ENCODE measurements at places on chromosomes 5 and 9.

DNA sequence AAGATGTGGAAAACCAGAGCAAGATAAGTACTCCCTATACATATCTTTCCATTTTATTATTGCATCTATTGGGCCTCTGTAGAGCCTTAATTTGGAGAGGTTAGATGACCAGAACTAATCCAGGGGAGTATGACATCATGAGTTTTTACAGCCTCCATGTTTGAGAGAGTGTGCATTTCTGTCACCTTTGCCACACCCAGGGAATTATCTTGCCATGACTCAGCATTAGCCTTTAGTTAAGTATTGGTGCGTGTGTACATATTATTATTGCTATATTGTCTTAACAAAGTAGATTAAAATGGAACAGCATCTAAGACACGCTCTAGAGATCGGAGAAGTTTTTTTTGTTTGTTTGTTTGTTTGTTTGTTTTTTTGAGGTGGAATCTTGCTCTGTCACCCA is 27.6 kb downstream of the DIMT1 start:
- no peak for DNase-seq

- no peak for DNase-seq
Measured at GRCh38 chr5:95727764-95728191, 3.4 kb upstream of the RHOBTB3 start.

GRCh38 chr5:168874713-168875380 is 295.7 kb upstream of the PANK3 start:
- DNase-seq, result peak; percentile 20

DNA sequence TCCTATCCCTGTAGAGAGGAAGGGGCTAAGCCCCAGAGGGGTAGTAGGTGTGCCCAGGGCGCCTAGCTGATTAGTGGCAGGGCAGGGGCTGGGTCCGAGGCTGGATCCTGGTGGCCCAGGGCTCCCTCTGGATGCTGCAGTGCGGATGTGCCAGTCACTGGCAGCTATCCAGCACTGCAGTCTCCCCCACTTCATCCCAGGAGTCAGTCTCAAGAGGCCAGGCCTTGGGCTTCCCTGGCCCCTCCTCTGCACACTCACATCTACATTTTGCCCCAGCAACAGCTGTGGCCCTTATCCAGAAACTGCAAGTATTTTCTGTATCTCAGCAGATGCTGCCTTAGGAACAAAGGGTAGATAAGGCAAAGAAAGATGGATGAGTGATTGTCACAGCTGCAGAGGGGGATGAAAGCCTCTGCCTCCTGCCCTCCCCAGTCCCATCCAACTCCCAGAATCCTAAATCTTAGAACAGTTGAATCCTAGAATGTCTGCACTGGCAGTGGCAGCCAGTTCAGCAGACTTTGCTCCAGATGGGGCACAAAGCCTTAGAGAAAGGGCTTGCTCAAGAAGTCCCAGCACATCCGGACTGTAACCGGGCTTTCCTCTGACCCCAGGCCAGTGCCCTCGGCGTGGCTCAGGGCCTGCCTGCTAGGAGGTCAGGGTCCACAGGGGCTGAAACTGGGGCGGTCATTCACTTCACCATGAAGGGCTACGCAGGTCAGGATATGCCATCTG is 1.6 kb downstream of the ANXA6 start:
- DNase-seq, result no peak

- DNase-seq, result no peak
Measured at GRCh38 chr5:100598446-100598845, 63.3 kb downstream of the FAM174A start.

DNA sequence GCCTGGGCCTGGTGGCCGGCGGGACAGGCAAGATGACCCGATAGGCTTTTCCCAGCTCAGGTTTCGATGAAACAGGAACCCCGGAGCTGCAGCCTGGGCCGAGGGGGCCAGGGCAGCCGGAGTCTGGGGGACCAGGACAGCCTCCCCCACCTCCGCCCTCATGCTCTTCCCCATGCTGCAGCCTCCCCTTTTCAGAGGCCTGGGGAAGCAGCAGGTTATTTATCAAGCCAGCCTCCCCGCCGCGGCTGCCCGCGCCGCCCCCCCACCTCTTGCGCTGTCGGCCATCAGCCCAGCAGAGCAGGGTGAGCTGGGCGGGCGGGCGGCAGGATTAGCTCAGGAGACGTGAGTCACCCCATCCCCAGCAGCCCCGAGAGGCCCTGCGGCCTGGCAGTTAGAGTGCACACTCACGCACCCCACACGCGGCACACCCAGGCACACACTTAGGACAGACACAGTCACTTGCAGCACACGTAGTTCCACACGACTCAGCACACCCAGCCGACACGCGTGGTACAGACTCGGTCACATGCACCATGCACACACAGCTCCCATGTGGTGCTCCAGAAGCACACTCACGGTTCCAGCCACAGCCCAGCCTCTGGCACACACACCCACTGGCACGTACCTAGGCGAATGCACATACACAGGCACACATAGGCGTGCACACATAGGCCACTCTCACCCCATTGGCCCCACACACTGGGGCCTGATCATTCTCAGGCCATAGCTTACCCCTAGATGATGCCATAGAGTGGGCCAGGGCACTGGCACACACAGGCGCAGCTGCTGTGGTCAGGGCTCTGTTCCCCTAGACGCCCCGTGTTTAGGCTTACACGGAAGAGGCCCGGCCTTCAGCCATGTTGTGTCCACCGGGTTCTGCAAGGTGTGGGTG is 13.0 kb downstream of the CXXC5 start:
- DNase-seq, result no peak

DNA sequence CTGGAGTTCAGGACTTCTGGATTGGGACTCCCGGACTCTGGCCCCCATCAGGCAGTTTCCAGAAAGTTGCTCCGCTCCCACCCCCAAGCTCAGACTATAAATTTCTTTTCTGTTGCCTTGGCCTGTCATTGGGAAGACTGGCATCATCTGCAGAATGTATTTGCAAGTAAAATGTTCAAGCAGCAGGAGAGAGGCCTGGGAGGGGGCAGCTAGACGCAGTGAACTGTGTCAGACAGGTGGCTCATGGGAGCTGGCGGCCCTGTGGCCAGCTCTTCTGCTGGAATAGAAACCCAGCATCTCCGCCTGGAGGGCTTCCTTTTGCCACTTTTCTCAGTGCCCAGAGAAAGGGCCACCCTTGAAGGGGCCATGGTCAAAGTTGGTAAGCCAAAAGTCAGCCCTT is 16.0 kb downstream of the INSYN2B start:
- DNase-seq, result no peak

DNA sequence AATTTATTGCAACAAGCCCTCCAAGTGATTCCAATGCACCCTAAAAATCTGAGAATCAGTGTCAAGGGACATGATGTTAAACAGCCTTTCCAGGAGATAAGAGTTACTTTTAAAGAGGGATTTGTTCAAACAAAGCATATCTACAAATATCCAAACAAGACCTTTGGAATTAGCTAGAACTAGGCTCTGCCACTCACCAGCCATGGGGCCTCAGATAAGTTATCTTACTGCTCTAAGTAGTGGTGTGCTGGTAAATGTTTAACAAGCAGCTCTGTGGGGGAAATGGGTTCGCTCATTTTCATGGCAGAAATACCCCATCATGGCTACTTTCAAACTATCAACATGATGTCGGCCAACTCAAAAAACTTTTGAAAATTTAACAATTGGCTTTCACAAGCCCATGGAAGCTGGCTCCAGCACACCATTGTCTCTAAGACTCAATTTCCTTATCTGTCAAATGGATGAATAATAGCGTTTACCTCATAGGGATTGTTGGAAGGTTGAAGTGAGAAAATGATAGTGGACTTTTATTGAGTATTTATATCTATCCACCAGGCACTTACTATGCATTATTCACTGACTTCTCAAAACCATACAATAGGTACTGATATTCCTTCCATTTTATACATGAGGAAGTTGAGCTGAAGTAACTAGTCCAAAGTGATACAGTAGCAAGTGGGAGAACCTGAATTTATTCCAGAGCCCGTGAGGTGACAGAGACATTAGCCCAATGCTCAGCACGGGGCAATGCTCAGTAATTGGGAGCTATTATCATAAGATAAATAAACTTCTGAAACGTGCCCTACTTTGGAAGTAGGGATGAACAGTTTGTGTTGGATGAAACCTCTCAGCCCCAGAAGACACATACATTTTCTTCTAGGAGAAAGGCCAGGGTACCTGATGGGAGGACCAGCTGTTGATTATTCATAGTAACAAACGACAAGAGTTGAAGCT is 43.2 kb downstream of the SH3RF2 start:
- DNase-seq, result no peak

- DNase-seq, result no peak
Measured at GRCh38 chr9:81377320-81377719, 312.0 kb downstream of the TLE1 start.

- DNase-seq, result peak; percentile 47
Measured at GRCh38 chr5:92163906-92164305, 780.8 kb upstream of the ARRDC3 start.

GRCh38 chr5:34843497-34843896 is 4.5 kb downstream of the TTC23L start:
- no peak for DNase-seq

DNA sequence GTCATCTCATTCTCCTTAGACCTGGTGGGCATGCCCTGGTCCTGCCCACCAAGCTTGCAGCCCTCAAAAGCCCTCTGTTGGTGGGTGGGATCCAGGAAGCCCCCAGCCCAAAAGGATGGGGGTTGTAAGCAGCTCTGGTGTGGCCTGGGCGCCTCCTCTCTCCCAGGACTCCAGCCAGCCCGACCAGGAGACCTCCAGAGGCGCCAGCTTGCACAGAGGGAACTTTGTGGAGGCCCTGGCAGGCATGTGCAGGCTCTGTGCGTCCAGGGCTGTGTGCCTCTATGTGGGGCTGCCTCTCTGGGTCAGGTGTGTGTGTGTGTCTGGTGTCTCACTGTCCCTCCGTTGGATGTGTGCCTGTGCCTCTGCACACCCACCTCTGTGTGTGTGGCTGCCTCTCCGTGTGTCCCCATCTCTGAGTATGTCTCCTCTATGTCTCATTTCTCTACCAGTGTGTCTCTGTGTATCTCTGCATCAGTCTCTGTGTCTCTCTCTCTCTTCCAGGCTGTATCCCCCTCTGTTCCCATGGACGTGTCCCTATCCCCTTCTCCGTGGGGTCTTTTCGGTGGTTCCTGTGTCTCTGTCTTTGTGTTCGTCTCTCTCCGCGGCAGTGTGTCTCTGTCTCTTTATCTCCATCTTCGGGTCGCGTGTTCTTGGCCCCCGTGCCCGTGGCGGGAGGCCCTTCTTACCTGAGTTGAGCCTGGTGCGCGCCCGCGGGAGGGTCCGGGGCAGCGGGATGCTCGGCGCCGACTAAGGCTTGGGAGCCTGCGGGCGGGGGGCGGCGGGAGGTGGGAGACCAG is 501 bp downstream of the ENHO start:
- no peak for DNase-seq

DNA sequence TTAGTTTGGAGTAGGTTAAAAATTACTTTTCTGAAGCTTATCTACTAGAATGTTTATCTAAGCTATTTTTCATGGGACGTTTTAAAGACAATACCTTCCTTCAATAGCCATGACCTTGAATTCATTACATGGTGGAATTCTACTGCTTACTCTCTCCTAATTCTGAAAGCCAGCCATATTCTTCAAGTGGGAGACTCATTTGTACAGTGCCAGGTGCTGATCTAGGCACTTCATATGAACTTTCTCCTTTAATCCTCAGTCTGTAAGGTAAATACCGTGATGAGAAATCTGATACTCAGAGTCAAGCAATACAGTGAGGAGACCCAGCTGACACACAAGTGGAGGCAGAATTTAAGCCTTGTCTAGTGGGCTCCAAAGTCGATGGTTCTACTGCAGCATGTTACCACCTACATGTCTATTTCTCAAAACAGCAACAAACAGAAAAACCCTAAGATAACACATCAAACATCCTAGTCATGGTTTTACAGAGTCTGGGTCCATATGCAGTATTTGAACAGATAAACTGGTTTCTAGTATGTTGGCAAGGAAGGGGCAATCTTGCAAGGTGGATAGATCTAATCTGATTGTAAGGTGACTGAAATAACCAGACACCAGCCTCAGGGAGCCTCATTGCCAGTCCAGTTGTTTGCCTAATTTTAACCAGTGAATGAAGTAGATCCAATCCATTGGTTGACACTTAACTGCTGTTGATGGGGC is 243.7 kb downstream of the PIK3R1 start:
- no peak for DNase-seq

- DNase-seq, result no peak
Measured at GRCh38 chr5:141101059-141101458, 786 bp downstream of the PCDHB3 start.

DNA sequence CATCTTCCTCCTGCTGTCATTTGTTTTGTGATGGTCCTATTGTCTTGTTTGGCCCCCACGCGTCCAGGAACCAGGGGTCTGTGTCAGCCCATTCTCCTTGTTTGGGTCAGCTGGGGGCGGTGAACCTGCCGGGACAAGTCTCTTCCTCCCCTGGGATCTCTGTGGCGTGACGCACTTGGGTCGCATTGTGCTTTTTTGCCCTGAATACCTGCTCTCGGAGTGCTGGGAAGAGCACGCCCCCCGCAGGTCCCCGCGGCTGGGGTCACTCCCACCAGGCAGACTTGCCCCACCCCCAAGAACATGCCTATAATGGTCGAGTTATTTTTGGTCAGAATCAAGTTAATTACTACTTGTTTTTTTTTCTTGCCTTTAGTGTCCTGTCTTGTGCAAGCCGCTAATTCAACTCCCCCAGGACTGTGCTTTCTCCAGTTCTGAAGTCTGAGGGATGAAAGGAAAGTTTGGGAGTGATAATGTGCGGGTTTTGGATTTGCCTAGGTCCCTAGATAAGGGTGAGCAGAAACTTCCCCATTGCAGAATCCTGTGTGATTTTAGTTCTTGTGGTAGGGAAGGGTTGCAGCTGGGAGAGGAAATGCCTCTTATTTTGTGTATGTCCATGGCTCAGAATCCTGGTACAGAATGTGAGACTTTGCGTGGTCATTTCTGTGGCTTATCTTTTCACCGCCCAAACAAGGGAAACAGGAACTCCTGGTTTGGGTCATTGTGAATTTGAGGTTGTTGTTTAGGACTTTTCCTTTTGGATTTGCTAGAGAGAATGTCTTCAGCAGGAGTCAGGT is 789 bp downstream of the ACER2 start:
- DNase-seq, result no peak

GRCh38 chr5:78699552-78700153 is 51.1 kb upstream of the LHFPL2 start:
- peak; percentile 92 for DNase-seq

GRCh38 chr9:89639367-89639795 is 34.6 kb downstream of the GADD45G start:
- no peak for DNase-seq

- peak; percentile 23 for DNase-seq
Measured at GRCh38 chr9:72440992-72441847, 76.2 kb upstream of the ZFAND5 start.

- no peak for DNase-seq
Measured at GRCh38 chr5:31781772-31782171, 142.8 kb downstream of the PDZD2 start.

DNA sequence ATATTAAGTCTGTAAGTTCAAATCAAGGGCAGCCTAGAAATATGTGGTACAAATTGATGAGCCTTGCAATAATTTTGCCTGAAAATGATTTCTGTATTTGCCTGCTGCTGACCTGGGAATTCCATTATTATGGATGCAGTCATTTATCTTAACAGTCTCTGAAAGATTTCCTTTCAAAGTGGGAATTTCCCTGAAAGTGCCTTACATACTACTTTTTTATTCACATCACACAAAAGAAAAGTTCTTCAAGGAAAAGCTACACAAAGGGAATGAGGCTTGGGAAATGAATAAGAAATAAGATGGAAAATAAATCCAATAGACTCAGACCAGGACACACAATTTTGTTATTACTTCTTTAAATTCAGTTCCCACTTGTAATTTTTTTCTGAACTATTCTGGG is 537.8 kb upstream of the PTGER4 start:
- DNase-seq, result no peak
